ENCODE measurements at places on chromosomes 3 and 15. TPM values are rescaled to one million over a fixed set of nuclear protein-coding genes. Genes with fewer than 3 reads are reported as not detected.
A peak's percentile ranks its signal among the peaks of the same experiment; 100 is the strongest.

- DNase-seq = no peak
Observed at GRCh38 chr3:149468504-149469212, 5.8 kb upstream of the TM4SF4 start.

DNA sequence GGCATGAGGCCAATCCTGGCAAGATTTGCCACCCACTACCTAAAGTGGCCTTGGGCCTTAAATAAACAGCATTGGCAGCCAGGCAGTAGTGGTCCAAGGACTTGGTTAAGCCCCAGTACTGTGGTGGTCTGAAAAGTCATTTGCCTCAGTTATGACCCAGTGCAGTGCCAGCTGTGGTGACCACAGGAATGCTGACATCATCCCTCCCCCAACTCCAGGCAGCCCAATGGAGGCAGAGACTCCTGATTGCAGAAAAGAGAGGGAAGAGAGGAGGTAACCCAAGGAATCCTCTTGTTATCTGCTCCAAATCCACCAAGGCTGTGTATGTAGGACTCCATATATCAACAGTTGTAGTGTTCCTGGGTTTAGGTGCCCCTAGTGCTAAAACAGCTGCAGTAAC is 883.6 kb downstream of the SQOR start:
- DNase-seq = no peak

DNA sequence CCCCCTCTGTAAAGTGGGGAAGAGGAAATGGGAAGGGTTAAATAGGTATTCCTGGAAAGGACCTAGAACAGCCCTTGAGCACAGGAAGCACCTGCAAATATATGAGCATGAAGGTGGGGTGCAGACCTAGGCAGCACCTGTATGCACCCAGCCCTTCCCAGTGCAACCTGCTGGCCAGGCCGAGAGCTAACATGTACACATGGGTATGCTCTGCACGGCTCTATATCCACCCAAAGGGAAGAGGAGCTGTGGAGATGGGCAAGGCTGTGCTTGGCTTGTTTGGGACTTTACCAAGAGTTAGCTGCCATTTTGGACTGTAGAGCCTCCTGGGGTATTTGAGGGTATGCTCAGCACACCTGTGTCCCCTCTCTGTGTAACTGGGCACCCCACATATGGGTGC is 171.2 kb downstream of the KLF13 start:
- DNase-seq = no peak

- DNase-seq = peak; percentile 61
Observed at GRCh38 chr15:64731012-64731804, 44.2 kb downstream of the RBPMS2 start.

GRCh38 chr3:156552973-156553372 is 1.9 kb downstream of the SSR3 start:
- no peak for DNase-seq

- no peak for DNase-seq
Observed at GRCh38 chr3:47578691-47579632, at the start of gene CSPG5. Gene CSPG5, minus strand, starts transcription at chr3:47578865. Its CDS starts 172 bp downstream, at chr3:47578693.

- DNase-seq = no peak
Observed at GRCh38 chr15:57090496-57090859, 172.0 kb downstream of the TCF12 start.

DNA sequence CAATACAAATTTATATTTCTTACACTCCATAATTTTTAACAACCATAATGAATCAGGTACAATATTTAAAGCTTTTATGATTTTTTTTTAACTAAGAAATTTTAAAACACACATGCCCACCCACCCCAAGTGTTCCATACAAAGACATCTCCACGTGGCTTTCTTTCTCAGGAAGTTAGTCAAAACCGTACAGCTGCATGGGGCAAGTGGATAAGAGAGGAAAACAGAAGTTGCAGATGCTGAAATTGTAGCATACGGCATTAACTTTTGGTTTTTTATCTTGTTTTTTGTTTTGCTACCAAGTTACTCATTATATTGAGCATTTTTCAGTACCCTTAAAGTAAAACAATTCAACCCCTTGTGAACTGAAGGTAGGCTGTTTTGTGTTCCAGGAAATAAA is 14.8 kb downstream of the GNB4 start:
- DNase-seq = no peak

- DNase-seq = no peak
Observed at GRCh38 chr15:63156086-63156710, 1.1 kb downstream of the RPS27L start.

- DNase-seq = no peak
Observed at GRCh38 chr3:171880101-171880870, 37.1 kb downstream of the TMEM212 start.

- DNase-seq = no peak
Observed at GRCh38 chr3:104740874-104741379, 625.8 kb upstream of the ALCAM start.

DNA sequence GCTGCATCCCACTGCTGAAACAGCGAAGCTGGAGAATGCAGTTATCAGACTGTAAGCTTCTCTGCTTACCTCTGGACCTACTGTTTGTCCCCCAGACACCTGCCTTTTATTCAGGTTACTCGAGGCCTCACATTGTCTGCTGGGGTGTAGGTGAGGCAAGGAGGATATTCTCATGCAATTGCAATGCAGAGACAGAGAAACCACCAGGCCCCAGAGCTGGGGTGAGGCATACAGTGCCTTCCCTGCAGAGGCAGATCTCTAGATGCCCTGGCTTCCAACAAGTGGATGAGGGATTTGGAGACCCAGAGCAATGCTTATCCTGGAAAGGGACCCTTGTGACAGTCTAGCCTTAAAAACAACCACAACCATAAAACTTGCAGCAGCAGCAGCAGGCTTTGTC is 263.4 kb upstream of the ST8SIA2 start:
- DNase-seq = no peak

DNA sequence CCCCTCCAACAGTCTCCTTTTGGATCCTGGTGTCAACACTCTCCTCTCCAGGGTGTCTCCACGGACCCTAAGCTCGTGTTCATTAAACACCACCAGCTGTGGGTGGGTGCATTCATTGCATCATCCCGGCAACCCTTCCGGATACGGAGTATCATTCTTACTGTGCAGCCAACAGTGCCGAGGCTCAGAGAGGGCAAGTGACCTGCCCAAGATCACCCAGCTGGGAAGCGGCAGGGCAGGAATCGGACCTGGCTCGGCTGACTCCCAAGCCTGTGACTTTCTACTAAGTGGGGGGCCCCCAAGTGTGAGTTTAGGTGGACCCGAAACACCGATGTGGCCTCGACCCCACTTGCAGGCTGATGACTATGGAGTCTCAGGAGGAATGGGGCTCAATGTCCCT is 20.4 kb downstream of the H1-8 start:
- DNase-seq = no peak

GRCh38 chr3:197139586-197139985 is 110.0 kb upstream of the MELTF start:
- DNase-seq = no peak

- no peak for DNase-seq
Observed at GRCh38 chr3:151873398-151873797, at the start of gene SUCNR1. Gene SUCNR1, plus strand, starts transcription at chr3:151873643. Its CDS starts 6,250 bp downstream, at chr3:151879893.

DNA sequence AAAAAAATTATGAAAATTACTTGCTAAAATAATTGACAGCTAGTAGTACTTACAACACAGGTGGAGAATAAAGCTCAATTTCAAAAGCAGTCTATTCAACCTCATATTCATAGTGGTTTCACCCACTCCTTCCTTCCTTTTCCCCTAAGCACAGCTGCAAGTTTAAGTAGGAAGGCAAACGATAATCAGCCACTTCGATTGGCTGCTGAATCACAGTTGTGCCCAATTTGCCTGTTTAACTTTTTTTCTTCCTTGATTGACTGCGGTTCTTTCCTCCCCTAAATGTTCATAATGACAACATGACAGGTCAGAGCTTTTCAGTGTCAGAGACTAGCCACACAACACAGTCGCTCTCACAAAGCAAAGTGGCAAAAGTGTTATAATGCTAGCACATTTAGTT is 468.0 kb upstream of the GBE1 start:
- no peak for DNase-seq

- DNase-seq = peak; percentile 66
Observed at GRCh38 chr3:57787867-57788623, 31.9 kb downstream of the SLMAP start.

DNA sequence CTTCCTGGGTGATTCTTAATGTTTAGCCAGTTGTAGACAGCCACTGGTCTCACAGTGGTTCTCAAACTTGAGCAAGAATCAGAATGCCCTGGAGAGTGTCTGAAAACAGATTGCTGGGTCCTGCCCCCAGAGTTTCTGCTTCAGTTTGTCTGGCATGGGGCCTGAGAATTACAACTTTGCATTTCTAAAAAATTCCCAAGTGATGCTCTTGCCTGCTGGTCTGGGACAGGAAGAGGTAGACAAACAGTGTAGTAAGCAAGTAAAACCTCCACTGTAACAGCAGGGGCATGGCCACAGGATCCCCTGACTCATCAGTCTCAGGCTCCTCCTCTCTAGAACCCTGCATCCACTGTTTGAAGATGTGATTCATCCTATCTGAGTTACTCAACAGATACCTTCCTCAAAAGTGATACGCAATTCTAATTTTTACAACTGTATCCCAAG is 36.5 kb downstream of the DZIP1L start:
- peak; percentile 86 for DNase-seq

GRCh38 chr3:12963922-12964701 is 109.1 kb downstream of the IQSEC1 start:
- DNase-seq = peak; percentile 35

DNA sequence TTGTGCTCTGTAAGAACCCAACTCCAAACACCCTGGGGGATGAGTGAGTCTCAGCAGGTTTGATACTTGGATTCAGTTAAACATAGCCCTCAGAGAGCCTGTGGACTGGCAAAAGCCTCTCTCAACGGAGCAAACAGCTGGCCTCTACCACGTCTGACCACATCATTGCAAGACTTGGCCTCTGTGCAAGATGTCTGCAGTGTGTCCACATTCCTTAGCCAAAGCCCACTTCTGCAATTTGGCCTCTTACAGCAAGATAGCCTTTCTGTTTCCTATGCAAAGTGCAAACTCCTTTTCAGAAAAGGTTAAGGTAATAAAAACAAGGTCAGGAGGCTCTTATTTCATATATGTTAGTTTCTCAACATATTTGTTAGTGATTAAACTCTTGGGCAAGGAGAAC is 27.9 kb downstream of the FBN1 start:
- DNase-seq = peak; percentile 91

- DNase-seq = peak; percentile 42
Observed at GRCh38 chr3:63386568-63386967, 108.5 kb downstream of the SYNPR start.

GRCh38 chr3:197554196-197554561 is 1.6 kb downstream of the BDH1 start:
- no peak for DNase-seq

GRCh38 chr3:133573054-133573628 is 345 bp upstream of the CDV3 start:
- DNase-seq = peak; percentile 100

DNA sequence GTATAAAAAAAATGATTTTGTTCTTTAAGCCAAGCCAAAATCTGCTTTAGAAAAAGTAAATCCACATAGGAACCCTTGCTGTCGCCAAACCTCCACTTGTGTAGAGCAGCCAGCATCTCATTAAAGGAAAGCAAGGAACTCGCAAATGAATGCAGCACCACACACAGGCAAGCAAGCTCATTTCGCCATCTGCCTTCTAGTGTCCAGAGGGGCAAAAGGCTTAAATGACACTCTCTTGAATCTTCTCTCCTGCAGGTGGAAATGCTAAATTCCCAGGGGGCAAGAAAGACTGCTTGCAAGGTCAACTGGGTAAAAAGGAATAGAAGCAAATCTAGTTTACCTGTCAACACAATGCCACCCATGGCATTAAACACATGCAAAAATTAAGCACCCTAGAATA is 2.4 kb downstream of the MB21D2 start:
- DNase-seq = peak; percentile 60

DNA sequence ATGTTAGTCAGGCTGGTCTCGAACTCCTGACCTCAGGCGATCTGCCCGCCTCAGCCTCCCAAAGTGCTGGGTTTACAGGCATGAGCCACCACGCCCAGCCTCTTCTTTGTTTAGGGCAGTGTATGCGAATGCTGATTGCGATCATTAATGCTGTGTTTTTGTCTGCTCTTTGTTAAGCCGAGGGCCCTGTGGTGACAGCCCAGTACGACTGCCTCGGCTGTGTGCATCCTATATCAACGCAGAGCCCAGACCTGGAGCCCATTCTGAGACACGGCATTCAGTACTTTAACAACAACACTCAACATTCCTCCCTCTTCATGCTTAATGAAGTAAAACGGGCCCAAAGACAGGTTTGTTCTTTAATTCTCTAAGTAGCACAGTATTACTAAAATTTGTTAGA is 7.8 kb downstream of the KNG1 start:
- DNase-seq = no peak

- DNase-seq = peak; percentile 79
Observed at GRCh38 chr15:40274350-40275274, 8.3 kb downstream of the ANKRD63 start.

GRCh38 chr3:189966843-189967242 is 153.9 kb downstream of the P3H2 start:
- no peak for DNase-seq

GRCh38 chr15:90271459-90272166 is 6.1 kb downstream of the NGRN start:
- DNase-seq = no peak

DNA sequence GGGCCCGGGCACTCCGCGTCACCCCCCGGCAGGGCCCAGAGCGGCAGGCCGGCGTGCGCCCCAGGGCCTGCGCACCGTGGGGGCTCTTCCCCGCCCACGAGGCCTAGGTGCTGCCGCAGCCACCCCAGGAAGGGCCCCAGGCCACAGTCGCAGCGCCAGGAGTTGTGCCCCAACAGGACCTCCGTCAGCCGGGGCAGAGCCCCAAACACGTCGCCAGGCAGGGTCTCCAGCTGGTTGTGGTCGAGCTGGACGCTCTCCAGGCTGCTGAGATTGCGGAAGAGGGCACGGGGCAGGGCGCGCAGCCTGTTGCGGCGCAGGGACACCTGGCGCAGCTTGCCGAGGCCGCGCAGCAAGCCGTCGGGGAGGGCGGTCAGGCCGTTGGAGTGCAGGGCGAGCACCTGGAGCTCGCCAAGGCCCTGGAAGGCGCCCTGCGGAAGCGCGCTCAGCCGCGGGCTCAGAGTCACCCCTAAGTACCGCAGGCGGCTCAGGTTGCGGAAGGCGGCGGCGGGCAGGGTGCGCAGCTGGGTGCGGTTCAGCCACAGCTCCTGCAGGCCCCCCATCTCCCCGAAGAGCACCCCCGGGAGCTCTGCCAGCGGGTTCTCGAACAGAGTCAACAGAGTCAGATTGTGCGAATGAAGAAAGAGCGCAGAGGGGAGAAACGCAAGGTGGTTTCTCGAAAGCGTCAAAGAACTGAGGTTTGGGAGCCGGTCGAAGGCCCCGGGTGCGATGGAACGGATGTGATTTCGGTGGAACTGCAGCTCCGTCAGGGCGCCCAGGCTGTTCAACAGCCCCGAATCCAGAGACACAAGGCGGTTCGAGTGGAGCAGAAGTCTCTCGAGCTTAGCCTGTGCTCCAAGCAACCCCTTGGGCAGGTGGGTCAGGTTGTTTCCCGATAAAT is 2.0 kb downstream of the GP5 start:
- no peak for DNase-seq

TRIM71 gene
- total RNA-seq = not detected

SRGAP3 gene
- total RNA-seq = 2.3 TPM

CLDN16 gene
- total RNA-seq = not detected

GATA2 gene
- 9.0 TPM for total RNA-seq

ISY1 gene
- 46.6 TPM for total RNA-seq

ENTPD3 gene
- not detected for total RNA-seq

ADCY5 gene
- 0.10 TPM for total RNA-seq

PPARG gene
- 7.8 TPM for total RNA-seq

ASB14 gene
- not detected for total RNA-seq

CELSR3 gene
- 0.98 TPM for total RNA-seq

SLC51B gene
- not detected for total RNA-seq

CHL1 gene
- 0.10 TPM for total RNA-seq

ZNF662 gene
- 0.29 TPM for total RNA-seq

ISG20 gene
- total RNA-seq = 7.8 TPM

TGM4 gene
- under 0.01 TPM for total RNA-seq

STAB1 gene
- total RNA-seq = under 0.01 TPM

CBLB gene
- 6.0 TPM for total RNA-seq
